ENCODE measurements at places on chromosomes 5 and 9.

DNA sequence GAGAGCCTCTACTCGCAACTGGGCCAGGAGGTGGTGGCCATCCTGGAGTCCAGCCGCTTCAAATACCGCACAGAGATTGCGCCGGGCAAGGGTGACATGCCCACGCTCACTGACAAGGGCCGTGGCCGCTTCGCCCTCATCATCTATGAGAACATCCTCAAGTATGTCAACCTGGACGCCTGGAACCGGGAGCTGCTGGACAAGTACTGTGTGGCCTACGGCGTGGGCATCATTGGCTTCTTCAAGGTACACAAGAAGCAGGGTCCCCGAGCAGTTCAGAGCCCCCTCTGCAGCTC is 13.5 kb downstream of the NDST1 start:
- DNase-seq, result no peak

- DNase-seq, result peak; percentile 37
Observed at GRCh38 chr5:157603333-157604190, 28.0 kb upstream of the ADAM19 start.

DNA sequence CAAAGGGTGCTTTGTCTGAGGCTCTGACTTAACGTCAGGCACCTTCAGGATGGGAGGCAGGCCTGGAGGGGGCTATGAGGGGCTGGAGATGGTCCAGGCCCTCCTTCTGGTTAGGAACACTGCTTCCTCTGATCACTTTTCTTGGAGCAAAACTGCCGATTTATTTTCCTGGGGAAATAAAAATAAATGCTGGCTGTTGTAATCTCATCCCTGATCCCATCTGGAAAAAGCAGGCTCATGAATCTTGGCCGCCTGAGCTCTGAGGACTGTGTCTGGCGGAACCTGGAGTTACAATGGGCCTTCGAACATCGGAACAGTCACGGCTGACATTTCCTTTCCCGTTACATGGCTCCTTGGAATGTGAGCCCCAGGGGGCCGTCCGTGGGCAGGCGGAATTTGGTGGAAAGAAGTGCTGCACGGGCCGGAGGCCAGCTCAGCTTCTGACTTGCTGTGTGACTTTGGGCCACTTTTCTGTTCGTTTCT is 157.8 kb downstream of the RGS3 start:
- no peak for DNase-seq

- DNase-seq, result no peak
Observed at GRCh38 chr9:103839197-103839596, 254.9 kb upstream of the SMC2 start.

DNA sequence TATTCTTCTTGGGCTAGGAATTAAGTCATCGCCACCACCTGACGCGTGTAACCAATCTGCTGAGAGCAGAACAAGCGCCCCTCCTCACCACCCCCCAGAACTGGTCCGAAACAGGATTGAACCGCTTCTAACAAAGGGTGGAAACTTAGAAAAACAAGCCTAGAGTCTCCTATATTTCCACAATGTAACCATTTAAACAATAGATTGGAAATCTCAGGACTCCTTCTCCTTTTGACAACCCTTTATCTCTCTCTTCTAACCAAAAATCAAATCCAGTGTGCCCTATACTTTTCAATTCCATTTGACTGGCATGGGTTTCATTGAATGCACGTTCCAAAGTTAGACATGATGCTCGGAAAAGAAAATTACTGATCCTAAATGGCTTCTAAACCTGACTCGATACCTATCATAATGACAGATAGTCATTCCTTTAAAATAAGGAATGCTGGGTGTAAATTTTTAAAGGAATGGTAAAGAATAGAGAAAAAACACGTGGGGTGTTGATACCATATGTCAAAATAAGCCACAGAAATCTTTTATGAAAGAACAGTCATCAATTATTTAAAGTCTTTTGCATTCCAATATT is 1.2 kb downstream of the ARRDC3 start:
- DNase-seq, result peak; percentile 63

GRCh38 chr5:57394421-57395210 is 88.0 kb downstream of the ACTBL2 start:
- no peak for DNase-seq

DNA sequence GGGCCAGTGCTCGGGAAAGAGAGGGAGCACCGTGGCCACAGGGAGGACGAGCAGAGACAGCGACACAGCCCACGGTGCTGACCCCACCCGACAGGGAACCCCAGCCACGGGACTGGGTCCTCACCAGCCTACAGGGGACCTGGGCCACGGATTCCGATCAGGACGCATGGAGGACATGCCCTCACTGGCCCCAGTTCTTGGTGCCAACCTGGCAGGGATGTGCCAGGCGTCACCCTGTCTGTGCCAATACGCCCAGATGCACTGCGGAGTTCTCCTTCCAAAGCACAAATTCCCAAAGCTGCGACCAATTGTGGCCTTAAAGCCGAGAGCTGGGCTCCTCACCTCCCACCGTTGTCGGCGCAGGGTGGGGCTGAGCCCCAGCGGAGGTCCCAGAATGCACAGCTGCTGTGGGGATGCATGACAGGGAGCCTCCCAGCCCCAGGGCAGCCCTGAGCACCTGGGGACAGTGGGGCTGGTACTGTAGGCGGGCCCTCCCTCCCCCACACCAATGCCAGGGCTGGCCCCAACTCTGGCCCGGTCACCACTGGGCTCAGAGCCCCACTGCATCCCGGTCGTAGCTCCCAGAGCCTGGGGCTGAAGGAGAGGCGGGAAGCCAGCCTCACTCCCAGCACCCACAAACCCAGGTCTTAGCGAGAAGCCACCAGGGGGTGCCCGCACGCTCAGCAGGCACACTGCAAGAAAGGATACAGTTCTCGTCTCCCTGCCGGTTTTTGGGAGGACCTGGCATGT is 44.2 kb downstream of the NKD2 start:
- no peak for DNase-seq

DNA sequence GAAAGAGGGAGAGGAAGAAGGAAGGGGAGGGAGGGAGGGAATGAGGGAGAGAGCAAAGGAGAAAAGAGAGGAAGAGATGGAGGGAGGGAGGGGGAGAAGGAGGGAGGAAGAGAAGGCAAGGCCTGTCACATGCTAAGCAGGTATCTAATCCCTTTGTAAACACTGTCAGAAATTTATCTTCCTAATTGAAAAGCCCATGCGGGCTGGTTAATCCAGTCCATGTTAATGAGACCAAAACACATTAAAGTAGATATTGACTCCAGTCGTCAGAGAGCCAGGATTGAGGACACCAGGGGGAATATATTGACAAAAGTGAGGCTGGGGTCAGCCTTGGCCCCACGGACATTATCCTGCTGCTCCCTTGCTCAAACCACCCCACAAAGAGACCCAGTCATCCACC is 37.4 kb upstream of the ALDH1B1 start:
- no peak for DNase-seq

DNA sequence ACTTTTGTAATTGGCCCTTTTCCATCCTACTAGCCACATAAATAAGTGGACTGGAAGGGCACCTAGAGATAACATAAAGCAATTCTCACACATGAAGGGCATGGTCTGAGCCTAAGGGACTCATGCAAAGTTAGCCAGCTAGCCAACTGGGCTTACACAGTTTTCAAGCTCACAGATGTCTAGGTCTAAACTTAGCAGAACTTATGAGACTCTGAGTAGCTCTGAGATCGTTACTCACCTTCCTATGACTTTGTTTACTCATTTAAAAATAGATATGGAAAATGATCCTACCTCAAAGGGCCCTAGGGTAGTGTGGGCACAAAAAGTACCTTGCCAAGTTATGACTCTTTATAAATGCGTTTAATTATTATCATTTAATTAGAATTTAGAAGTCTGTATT is 410.4 kb upstream of the MPDZ start:
- DNase-seq, result no peak

DNA sequence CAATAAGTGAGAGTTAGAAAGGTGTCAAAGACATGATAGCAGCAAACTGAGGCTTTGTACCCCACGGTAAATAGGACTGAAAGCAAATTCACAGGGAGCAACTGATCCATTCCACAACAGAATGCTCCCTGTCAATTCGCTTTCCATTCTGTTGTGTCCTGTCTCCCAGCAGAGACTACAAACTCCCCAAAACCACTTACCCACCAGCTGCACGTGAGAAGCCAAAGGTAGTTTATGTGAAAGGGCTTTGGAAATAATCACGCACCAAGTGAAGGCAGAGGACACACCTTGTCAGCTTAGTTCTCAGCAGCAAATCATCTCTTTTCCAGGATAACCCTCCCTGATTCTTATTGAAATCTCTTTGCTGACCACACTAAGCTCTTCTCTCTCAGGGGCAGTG is 46.6 kb upstream of the IL17B start:
- no peak for DNase-seq

- DNase-seq, result no peak
Observed at GRCh38 chr5:177985430-177986040, 10.5 kb downstream of the PROP1 start.

DNA sequence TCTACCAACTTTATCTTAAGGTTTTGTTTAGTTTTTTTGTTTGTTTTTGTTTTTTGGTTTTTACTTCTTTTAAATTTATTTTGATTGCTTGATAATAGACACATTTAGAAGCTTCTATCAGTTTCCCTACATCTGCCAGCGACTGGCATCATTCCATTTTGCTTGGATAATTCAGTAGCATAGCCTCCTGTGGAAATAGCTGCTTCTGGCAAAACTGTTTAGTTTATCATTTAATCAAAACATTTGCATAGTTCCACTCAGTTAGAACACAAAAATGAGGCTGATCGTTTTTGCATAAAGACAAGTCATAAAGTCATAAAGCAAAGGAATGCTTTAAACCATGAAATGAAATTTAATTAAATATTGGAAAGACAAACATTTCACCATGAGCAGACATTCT is 133.7 kb upstream of the NFIL3 start:
- no peak for DNase-seq

DNA sequence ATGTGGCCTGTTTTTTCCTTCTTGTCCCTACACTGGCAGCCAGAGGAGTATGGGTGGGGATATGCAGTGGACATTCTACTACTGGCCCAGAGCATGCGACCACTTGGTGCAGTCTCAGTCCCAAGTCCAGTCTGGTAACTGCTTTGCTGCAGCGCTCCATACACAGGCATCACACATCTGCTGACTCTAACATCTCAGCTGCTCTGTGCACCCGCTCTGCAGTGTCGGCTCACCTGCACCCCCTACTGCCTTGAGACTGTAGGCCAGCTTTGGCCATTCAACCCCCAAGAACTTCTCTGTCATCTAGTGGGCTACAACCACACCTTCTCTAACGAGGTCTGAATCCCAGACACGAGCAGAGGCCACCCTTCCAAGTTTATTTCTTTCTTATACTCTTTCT is 46.4 kb upstream of the SLCO6A1 start:
- no peak for DNase-seq

- DNase-seq, result no peak
Observed at GRCh38 chr9:130117816-130118632, 54.2 kb upstream of the NCS1 start.

DNA sequence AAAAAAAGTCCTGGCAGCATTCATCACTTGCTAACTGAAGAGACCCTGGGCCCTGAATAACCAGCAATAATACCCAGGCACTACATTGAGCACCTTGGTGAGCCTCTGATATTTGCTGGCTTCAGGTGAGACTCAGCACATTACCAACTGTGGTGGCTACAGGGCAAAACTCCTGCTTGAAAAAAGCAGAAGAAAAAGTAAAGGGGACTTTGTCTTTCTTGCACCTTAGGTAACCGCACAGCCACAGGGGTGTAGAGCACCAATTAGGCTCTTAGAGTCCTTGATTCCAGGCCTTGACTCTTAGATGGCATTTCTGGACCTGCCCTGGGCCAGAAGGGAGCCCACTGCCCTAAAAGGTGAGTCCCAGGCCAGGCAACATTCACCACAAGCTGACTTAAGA is 269.5 kb downstream of the AUH start:
- no peak for DNase-seq

- DNase-seq, result no peak
Observed at GRCh38 chr5:73112359-73112758, 8.0 kb upstream of the TMEM171 start.

- peak; percentile 70 for DNase-seq
Observed at GRCh38 chr9:83649080-83649479, 26.1 kb downstream of the IDNK start.

DNA sequence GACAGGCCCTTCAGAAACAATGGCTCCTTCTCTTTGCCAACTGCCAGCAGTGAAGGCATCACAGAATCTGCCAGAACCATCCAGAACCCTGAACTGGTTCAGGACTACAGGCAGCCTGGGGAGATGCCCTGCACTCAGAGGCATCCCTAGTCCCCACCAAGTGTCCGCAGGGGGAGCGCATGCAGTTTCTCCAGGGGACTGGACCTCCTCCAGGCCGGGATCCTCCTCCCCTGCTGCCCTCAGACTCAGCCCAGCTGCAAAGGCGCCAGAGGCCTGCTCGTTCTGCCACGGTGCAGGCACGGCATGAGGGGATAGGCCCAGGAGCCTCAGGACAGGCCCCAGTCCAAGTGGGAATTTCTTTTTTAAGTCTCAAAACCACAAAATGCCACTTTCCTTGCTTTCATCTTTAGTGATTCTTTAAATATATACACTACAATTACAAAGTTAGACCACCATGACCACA is 72.0 kb downstream of the SEMA4D start:
- DNase-seq, result no peak
